Thyroid gland (tissue), 4 donors: ENCODE measurements at places on chromosomes 12 and 14.

GRCh38 chr12:56987551-56988053 is 18.7 kb downstream of the ZBTB39 start:
- peak; percentile 76 for DNase-seq

GRCh38 chr14:52951681-52952554 is 1.1 kb upstream of the FERMT2 start:
- DNase-seq, result peak; percentile 65

DNA sequence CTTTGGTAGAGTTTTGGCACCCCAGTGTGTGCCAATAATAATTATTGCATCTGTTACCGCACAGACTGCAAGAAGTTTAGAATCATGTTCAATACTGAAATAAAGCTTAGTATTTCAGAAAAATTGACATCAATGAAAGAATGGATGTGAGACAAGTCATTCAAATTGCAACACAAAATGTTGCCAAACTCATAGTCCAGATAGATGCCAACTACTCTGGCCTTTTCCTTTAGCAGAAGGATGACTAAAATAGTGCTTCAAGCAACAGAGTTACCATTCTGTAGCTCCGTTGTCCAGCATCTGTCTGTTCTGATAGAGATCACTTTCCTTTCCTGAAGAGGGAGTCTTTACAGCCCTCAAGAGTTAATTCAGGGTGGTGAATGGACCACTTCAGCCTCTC is 77.5 kb downstream of the LIN7A start:
- DNase-seq, result no peak

DNA sequence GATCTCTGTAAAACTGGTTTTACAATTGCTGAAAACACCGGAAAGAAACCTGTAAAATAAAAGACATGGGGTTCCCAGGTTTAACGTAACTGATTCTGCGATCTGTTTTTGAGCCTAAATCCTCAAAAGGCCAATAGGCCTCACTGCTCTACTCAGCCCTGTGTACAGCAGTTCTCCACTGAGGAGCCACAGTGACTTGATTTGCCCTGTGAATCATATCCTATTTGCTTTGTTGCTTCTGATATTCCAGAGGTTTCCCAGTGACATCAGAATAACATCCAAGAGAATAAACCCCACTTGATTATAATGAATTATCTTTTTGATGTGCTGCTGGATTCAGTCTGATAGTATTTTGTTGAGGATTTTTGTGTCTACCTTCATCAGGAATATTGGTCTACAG is 27.5 kb downstream of the MDM1 start:
- no peak for DNase-seq

DNA sequence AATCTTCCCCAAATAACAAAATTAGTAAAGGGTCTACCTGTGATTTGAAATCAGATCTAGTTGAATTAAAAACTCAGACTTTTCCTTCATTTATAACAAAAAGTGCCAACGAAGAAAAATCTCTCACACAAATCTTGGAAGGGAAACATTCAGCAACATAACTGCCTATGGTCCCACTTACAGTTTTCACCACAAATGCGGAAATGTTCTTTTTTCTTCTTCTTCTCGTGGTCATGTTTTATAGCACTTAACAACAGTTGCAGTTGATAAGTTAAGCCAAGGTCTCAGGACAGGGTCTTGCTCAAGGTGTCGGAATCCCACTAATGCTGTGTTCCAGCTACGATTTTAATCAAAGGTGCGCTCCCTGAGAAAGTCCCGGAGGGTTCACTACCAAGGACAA is 10.1 kb downstream of the RNASE6 start:
- DNase-seq, result no peak

- no peak for DNase-seq
Measured at GRCh38 chr12:66662729-66663128, 16.1 kb downstream of the GRIP1 start.

GRCh38 chr12:2794191-2794735 is 507 bp upstream of the FKBP4 start:
- DNase-seq, result peak; percentile 30

GRCh38 chr14:105028251-105028927 is 7.5 kb upstream of the CDCA4 start:
- DNase-seq, result peak; percentile 75

DNA sequence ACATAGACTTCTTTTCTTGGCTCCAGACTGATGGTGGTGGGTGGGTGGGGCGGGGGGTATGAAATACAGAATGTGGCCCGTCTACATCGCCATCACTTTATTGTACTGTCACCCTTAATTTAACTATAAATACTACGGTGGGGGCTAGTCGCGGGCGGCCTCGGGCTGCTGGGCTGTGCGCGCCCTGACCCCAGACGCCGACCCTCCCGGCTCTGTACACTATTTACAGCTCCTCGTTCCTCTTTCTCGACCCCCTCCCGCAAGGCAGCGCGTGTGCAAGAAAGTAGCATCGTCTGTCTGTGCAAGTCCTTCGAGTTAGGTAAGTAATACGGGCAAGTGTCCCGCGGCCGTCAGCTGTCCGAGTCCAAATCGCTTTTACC is 1.8 kb downstream of the GSC start:
- no peak for DNase-seq

DNA sequence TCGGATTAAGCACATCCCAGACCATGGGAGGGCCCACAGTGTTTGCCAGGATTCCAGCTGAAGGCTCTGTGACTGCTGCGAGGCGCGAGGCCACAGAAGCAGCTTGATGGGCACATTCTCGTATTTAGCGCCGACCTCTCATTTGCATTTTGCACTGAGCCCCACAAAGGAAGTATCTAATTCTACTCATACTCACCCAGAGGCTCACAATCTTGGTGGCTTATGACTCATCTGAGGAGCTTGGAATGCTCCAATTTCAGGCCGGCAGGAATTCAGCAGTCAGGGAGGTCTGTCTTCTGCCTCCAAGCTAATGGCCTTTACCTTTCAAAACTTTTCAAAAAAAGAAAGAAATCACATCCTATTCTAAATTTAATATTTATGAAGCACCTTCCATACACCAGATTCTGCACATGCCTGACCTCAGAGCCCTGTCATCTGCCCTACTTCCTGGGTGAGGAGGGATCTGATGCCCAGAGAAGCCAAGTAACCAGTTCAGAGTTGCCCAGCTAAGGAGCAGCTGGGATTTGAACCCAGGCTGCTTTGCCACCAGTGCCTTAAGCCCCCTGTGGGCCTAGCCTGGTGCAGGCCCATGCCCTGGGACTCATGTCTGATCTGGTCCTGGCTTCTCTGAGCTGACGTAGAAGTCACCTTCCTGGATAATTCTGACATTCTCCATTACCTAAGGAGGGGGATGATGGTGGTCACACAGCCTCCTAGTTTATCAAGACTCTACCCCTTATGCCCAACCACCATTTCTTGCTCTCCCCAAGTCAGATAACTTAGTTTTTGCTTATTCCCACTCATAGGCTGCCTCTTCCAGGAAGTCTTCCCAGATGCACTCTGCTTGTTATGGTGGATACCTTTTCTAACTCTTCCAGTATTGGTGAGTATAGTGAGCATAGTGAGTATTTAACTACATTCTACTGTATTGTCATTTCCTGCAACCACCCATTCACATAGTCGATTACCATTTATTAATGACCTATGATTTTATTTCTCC is 198.9 kb downstream of the RBM19 start:
- no peak for DNase-seq

GRCh38 chr12:71640316-71640715 is 23.3 kb downstream of the ZFC3H1 start:
- DNase-seq, result no peak
